ENCODE measurements at places on chromosomes 12 and 14.
A peak's percentile ranks its signal among the peaks of the same experiment; 100 is the strongest.

DNA sequence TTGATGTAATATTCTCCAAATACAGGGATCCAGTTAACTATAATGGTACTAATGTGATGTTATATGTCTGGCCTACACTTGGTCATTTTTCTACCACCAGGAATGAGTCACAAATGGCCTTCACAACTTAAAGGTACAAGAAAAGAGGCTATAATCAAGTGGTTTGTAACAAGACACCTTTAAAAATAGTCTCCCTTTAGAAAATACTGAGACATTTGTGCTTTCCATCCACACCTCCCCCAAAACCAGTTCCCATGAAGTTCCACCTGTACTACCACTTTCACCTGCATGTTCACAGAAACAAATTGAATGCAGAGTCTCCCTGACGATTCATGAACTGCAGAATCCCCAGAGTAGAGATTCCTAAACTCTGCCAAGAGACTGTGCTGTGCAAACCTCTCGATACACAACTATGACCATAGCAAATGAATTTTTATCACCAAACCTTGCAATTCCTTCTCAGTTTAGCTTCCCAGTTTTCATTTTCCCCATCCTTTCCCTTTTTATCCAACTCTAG is 6.0 kb downstream of the BTG1 start:
- DNase-seq, result no peak

DNA sequence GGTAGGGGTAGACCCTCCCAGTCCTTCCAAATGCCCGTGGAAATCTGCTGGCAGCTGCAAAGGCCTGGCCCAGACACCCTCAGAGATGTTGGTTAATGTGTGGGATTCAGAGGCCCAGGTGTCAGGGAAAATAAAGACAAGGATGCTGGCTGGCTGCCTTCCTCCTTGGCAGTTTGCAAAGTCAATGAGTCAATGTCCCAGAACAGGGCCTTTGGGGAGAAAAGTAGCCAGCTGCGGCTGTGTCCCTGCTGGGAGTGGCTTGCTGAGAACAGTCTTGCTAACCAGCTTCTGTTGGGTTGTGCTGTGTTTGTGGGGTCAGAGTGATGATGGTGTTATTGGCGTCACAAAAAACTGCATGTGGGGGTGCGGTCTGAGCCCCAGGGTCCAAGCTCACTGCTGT is 29.2 kb downstream of the GLRX5 start:
- DNase-seq, result no peak

GRCh38 chr14:76589246-76589645 is 172.0 kb upstream of the VASH1 start:
- DNase-seq, result no peak

GRCh38 chr12:68945255-68945654 is 12.3 kb upstream of the CPM start:
- DNase-seq, result no peak

- DNase-seq, result no peak
Observed at GRCh38 chr14:101109981-101110728, 206.6 kb upstream of the RTL1 start.

DNA sequence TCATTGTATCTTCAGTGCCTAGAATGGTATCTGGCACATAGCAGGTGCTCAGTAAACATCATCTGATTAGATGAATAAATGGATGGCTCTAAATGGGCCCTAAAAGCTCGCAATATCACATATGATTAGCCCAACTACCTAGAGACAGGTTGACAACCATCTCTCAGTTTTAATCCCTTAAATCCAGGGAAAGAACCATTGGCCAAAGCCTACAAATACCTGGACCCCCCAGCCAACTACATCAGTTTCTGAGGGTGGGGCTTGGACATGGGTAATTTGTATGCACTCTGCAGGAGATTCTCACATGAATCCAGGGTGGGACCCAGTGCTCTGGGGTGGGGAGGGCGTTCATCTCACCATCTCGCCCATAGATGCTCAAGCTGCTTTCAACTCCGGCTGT is 4.8 kb upstream of the DTX1 start:
- DNase-seq, result no peak

DNA sequence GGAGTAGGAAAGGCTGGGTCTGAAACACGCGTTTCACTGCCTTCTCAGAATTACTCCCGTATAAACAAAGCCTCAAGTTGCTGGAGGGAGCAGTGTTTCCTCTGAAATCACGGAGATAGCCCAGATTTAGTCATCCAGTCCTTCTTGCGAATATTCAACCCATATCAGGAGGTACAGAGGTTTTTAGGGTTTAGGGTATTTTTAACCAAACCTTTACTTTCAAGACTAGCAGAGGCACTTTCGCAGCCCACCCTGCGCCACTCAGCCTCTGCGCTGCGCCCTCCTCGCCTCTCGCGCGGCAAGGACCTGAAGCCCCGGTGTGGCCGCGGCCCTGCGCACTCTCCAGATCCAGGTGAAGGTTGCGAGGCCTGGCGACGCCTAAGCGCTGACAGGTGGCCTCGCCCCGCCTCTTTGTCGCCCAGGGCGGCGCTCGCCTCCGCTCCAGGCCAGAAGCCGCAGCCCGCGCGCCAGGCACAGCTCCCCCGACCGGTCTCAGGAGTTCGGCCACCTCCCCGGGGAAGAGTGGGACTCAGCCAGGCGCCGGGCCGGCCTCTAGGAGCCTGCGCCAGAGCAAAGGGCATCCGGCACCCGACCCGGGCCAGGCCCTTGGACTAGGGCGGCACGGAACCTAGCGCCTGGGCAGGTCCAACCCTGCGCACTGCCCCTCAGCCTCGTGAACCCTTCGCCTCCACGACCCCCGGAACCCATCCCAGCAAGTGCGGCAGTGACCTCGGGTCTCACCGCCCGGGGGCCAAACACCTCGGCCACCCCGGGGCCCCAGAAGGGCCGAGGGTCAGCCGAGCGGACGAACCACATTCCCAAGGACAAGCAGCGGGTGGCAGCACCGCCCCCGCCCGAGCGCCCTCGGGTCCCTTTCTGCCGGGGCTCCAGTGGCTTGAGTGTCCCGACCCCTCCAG is 1.8 kb upstream of the SAMD4A start:
- DNase-seq, result peak; percentile 25

DNA sequence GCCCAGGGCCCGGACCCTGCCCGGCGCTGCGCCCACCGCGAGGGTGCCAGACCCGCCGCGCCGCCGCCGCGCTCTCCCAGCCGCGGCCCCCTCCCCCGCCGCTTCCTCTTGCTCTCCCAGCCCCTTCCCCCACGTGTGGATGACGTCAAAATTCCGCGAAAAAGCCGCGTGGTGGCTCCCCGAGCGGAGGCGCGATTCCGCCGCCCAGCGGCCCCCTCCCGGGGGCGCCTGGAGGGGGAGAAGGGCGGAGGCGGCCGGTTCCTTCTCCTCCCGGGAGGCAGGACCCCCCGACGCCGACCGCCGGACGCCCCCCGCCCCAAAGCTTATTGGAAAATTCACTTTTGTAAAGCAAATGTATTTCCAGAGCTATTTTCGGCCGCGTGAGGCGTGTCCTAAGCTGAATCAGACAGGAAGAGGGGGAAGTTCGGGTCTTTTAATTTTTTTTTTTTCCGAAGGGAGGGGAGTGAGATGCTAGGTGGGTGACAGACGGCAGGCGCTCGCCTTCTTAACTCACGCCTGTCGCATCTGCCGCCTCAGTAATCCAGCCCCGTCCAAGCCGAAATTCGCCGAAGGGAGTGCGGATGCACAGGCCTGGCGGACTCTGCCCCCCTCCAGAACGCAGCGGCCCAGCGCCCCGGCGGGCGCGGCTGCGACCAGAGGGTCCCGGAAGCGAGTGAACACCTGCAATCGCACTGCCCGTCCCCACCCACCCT is 4.1 kb upstream of the CCND2 start:
- DNase-seq, result peak; percentile 83

- peak; percentile 39 for DNase-seq
Observed at GRCh38 chr12:124898200-124898922, 16.1 kb downstream of the UBC start.

All from activated CD4-positive, CD25-positive, alpha-beta regulatory T cell treated with anti-CD3 and anti-CD28 coated beads, Interleukin-2, amount 50 U/mL, for 16 hours (primary cell).